Head of caudate nucleus (tissue), 42 donors: ENCODE measurements at places on chromosomes 12 and 14.

GRCh38 chr12:18703321-18703720 lies 34.5 kb downstream of the PLCZ1 start:
- DNase-seq = no peak

DNA sequence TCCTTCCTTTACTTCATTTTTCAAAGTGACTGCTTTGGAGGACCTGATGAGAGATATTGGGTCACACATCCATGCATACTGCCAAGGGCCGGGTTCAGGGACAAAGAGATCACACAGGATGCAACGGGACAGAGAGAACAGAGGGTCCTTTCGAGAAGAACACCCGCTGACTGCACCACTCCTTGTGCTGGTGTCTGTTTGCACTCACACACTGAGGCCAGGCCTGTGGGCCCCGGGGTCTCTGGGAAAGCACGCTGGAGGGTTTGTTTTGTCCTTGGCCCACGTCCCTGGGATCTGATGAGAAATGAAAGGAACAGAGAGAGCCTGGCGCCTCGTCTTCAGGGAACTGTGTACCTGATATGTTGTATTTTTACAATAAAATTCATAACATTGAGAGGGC lies 42.2 kb downstream of the PAH start:
- peak; percentile 23 for DNase-seq

GRCh38 chr12:54324617-54325441 lies at the start of gene COPZ1:
Gene COPZ1 (plus strand): TSS chr12:54325131. CDS start chr12:54325164, 33 bp downstream.
- peak; percentile 93 for DNase-seq

DNA sequence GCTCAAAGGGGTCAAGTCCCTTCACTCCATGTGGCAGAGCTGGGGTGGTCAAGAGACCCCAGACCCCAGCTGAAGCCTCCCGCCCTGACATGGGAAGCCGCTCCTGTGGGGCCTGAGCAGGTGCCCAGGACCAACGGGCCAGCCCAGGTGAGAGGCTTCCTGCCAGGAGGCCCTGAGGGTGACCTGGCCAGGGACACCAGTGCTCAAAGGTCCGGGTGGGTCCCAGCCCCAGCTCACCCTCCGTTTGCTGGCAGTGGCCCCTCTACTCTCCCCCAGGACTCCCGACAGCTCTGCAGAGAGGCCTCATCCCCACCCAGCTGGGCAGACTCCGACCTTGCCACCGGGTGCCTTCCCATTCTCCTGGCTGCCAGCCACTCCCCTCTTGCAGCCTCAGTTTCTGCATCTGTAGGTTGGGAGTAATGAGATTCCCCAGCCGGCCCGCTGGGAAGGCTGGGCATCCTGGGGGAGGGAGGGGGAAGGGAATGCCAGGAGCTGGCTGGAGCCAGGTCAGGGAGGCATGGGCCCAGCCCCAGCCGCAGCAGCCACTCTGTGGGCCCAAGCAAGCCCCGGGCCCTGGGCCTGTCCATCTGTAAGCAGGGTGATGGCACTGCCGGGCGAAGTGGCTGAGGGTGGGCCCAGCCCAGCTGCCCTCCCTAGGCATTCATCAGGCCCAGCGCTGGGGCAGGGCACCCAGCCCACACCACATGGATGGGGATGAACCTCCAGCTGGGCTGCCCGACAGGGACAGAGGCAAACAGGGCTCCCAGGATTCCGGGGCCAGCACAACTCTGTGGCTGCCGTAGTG lies 10.3 kb upstream of the INF2 start:
- peak; percentile 82 for DNase-seq

GRCh38 chr12:8996682-8997405 lies 7.5 kb downstream of the KLRG1 start:
- no peak for DNase-seq

DNA sequence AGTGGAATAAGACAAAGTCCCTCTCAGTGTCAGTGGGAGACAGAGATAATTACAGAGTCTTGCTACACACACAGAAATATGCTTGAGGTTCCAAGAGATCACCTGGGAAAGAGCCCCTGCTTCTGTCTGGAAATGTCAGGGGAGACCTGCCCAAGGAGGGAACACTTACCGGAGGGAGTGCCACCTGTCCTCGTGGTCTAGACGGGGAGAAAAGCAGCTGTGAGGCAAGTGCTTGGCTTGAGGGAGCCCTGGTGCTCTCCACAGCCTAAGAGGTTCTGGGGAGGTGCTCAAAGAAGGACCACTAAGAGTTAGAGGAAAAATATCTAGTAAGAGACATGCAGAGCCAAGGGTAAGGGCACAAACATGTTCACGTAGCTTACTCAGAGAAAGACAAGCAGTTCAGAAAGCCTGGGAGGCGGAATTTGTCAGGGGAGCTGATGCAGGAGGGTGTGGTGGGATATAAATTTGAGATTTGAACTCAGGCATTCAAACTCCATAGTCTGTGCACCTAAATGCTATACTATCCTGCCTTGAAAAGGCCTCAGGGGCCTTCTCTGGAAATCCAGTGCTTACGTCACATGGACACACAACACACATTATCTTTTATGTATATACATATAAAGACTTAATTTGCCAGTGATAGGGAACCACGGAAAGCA lies 38.2 kb upstream of the GNPNAT1 start:
- no peak for DNase-seq

GRCh38 chr14:87967496-87967895 lies 25.5 kb downstream of the GALC start:
- DNase-seq = no peak

DNA sequence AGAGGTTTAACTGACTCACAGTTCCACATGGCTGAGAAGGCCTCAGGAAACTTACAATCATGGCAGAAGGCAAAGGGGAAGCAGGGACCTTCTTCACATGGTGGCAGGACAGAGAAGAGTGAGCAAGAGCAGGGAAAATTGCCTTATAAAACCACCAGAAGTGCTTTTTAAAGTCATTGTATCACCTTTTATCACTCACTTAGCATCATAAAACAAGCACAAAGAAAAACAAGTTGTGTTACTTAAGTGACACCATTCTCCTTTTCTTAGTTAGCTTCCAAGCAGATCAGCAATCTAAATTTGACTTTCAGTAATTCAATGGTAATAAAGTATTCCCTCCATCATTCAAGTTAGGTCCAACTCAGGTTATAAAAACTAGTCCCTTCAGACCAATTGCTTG lies 28.5 kb downstream of the OSBPL8 start:
- no peak for DNase-seq

GRCh38 chr12:117646520-117646919 lies 285.1 kb upstream of the NOS1 start:
- DNase-seq = no peak

DNA sequence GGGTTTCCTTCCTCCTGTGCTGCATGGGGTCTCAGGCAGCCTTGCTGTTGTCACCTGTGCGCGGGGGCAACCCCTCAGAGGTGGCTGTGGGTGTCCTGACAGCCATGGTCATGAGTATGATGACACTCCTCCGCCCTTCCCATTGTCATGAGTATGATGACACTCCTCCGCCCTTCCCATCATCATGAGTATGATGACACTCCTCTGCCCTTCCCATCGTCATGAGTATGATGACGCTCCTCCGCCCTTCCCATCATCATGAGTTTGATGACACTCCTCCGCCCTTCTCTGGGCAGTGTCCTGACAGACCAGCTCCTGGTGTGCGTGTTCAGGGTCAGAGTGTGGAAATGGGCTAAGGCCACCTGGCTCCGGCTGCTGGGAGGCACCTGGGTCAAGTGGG lies 40.0 kb downstream of the FBRSL1 start:
- no peak for DNase-seq

- peak; percentile 12 for DNase-seq
Measured at GRCh38 chr14:31582286-31582691, 21.1 kb downstream of the NUBPL start.
